Mesangial cell (primary cell): ENCODE measurements at places on chromosomes 1 and 21. TPM values are rescaled to one million over a fixed set of nuclear protein-coding genes. Genes with fewer than 3 reads are reported as not detected.

The TPRG1L gene
- total RNA-seq: 12.4 and 21.6 TPM in 2 replicates

The ATP1A4 gene
- not detected in 2 replicates for total RNA-seq

The FCRL6 gene
- total RNA-seq: not detected in 2 replicates

The FAM72A gene
- 1.6 and 7.7 TPM in 2 replicates for total RNA-seq

The CRP gene
- not detected in 2 replicates for total RNA-seq

The MRAP gene
- not detected in 2 replicates for total RNA-seq

The INAVA gene
- total RNA-seq: 23.2 and 35.4 TPM in 2 replicates
